CD4-positive, CD25-positive, alpha-beta regulatory T cell (primary cell): ENCODE measurements at places on chromosomes 13 and 19.

- H3K4me3 ChIP-seq = no peak overlapping the region
- no peaks in the 10 kb centered on the region for H3K27me3 ChIP-seq
- no peak overlapping the region for H3K27ac ChIP-seq
- H3K36me3 ChIP-seq = no peaks in the 10 kb centered on the region
These were observed 254.9 kb downstream of the DLEU7 start for GRCh38 chr13:50588491-50589130.

- H3K36me3 ChIP-seq = no peaks in the 10 kb centered on the region
- DNase-seq = no peak
- H3K4me1 ChIP-seq = peaks cover 11% of the 10 kb centered on the region
- no peak overlapping the region for H3K27ac ChIP-seq
- no peaks in the 10 kb centered on the region for H3K27me3 ChIP-seq
These were observed 3.8 kb downstream of the PLPP2 start for GRCh38 chr19:287381-287871.

DNA sequence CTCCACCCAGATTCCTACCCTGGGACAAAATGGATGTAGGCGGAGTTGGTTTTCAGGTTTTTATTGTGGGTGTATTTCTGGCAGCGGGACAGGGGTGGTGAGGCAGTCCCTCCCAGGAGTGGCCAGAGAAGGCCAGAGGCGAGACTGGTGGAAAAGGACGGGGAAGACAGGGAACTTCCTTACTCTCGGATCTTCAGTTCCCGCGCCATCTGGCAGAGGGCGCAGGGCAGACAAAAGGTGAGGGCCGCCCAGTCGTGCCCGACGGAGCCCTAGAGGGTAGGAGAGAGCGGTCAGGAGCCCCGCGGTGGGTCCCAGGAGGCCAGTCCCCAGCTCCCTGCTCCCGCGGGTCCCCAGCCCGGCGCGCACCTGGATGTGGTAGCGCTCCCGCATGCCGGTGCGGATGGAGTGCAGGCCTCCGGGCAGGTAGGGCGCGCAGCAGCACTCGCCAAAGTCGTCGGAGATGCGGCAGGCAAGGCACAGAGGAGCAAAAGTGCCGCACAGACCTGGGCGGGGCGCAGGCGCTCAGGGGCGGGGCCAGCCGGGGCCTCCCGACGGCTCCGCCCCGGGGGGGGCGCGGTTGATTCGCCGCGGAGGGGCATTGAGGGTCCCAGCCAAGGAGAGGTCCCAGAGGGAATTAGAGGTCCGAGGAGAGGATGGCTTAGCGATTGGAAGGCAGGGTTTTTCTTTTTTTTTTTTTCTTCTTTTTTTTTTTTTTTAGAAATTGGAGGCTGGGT lies 3.0 kb downstream of the CNFN start:
- DNase-seq = peak; percentile 58
- H3K27me3 ChIP-seq = peaks cover 3% of the 10 kb centered on the region
- H3K27ac ChIP-seq = no peak overlapping the region
- no peak overlapping the region for H3K4me3 ChIP-seq
- H3K36me3 ChIP-seq = no peaks in the 10 kb centered on the region

DNA sequence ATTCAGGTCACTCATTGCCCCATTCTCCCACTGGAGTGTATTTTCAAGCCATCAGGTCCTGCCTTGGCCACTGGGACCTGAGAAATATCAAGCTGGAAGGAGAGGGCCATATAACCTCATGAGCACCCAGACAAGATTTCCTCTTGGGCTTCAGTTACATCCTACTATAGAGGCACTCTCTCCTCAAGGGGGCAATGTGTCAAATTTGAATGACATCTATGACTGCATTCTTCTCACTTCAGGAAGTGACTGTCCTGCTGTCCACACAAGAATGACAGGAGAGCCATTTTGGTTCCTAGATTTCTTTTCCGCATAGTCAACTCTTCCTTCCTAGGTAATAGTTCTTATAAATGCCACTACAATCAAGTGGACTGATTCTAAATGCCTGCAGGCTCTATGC lies 416.2 kb downstream of the DIAPH3 start:
- no peak overlapping the region for H3K4me3 ChIP-seq
- H3K27ac ChIP-seq = no peak overlapping the region
- no peaks in the 10 kb centered on the region for H3K27me3 ChIP-seq
- no peaks in the 10 kb centered on the region for H3K4me1 ChIP-seq
- DNase-seq = no peak

DNA sequence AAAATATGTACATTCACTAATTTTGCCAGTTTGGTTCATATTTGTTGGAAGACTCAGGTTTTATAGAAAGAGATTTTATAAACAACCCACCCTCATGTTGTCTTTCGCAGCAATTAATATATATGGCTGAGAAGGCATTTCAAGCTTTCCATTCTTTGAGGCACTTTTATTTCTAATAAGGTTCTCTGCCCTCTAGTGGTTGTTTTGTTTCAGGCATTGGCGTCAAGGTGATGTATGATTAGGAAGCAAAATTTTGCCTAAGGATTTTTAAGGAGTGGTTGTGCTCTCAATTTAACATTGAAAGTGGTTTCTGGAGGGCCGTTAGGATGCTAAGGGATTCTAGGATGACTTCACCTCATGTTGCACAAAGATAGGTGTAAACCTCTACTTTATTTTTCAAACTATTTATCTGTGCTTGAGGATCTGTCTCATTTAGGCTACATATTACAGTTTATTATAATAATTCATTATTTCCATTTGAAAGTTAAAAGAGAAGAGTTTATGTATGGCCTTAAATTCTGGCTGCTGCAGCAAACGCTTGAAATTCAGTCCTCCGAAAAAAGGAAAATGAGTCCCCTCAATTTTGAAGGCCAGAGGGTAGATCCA lies 35.9 kb downstream of the OXGR1 start:
- H3K4me3 ChIP-seq = no peak overlapping the region
- H3K27me3 ChIP-seq = peaks cover 2% of the 10 kb centered on the region
- H3K4me1 ChIP-seq = no peaks in the 10 kb centered on the region
- no peak overlapping the region for H3K27ac ChIP-seq
- no peaks in the 10 kb centered on the region for H3K36me3 ChIP-seq
- DNase-seq = no peak

GRCh38 chr13:35475960-35476943 lies at the start of gene MAB21L1:
TSS of gene MAB21L1 (minus strand) at chr13:35476689. CDS start at chr13:35476138, 551 bp downstream.
- H3K4me1 ChIP-seq = no peaks in the 10 kb centered on the region
- peaks cover 30% of the 10 kb centered on the region for H3K27me3 ChIP-seq
- no peak within 1 kb of the TSS for H3K4me3 ChIP-seq
- DNase-seq = no peak
- H3K36me3 ChIP-seq = no peaks in the 10 kb centered on the region

GRCh38 chr13:73667756-73668155 lies 466.4 kb downstream of the KLF12 start:
- no peak for DNase-seq
- H3K36me3 ChIP-seq = no peaks in the 10 kb centered on the region
- no peaks in the 10 kb centered on the region for H3K4me1 ChIP-seq
- H3K4me3 ChIP-seq = no peak overlapping the region

DNA sequence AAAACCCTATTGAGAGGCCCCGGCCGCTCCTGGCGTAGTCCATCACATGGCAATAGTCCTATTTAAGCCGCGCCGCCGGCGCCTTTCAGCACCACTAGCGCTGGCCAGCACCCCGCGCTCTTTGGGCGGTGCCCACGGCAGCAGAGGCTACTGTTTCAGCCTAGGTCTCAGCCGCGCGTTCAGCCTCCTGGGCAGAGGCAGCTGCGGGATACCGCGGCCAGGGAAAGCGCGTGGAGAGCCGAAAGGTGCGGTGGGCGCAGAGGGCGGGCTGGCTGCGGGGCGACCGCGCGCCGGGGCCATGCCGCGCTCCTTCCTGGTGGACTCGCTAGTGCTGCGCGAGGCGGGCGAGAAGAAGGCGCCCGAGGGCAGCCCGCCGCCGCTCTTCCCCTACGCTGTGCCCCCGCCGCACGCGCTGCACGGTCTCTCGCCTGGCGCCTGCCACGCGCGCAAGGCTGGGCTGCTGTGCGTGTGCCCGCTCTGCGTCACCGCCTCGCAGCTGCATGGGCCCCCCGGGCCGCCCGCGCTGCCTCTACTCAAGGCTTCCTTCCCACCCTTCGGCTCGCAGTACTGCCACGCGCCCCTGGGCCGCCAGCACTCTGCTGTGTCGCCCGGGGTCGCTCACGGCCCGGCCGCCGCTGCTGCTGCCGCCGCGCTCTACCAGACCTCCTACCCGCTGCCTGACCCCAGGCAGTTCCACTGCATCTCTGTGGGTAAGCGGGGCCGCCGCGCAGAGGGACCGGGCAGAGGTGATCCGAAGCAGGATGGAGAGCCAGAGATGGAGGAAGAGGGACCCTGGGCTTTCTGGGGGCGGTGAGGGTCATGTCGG lies at the start of gene GSX1:
Gene GSX1 (plus strand): TSS at position 91 of the 826 bp plus-strand sequence. CDS start 208 bp downstream, at position 299.
- no peak within 1 kb of the TSS for H3K27ac ChIP-seq
- peak within 1 kb of the TSS; percentile 75 for H3K4me3 ChIP-seq
- peaks cover 35% of the 10 kb centered on the region for H3K4me1 ChIP-seq
- no peak for DNase-seq

- no peaks in the 10 kb centered on the region for H3K27me3 ChIP-seq
- no peak for DNase-seq
These were observed 22.0 kb downstream of the SIN3B start for GRCh38 chr19:16851031-16851712.

DNA sequence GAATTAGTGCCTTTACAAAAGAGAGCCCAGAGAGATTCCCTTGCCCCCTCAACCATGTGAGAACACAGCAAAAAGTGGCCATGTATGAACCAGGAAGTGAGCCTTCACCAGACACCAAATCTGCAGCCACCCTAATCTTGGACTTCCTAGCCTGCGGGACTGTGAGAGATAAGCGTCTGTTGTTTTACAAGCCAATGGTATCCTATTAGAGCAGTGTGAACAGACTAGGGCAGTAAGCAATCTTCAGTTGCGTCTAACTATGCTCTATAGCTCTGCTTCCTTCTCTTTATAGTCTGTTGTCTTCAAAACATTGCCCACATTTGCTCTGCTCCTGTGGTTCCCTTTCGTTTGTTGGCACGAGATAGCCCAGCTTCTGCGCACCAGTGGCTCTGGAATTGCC lies 109.5 kb upstream of the FNDC3A start:
- no peaks in the 10 kb centered on the region for H3K4me1 ChIP-seq
- H3K27me3 ChIP-seq = no peaks in the 10 kb centered on the region
- no peak for DNase-seq
- H3K36me3 ChIP-seq = no peaks in the 10 kb centered on the region
- no peak overlapping the region for H3K4me3 ChIP-seq
- no peak overlapping the region for H3K27ac ChIP-seq

DNA sequence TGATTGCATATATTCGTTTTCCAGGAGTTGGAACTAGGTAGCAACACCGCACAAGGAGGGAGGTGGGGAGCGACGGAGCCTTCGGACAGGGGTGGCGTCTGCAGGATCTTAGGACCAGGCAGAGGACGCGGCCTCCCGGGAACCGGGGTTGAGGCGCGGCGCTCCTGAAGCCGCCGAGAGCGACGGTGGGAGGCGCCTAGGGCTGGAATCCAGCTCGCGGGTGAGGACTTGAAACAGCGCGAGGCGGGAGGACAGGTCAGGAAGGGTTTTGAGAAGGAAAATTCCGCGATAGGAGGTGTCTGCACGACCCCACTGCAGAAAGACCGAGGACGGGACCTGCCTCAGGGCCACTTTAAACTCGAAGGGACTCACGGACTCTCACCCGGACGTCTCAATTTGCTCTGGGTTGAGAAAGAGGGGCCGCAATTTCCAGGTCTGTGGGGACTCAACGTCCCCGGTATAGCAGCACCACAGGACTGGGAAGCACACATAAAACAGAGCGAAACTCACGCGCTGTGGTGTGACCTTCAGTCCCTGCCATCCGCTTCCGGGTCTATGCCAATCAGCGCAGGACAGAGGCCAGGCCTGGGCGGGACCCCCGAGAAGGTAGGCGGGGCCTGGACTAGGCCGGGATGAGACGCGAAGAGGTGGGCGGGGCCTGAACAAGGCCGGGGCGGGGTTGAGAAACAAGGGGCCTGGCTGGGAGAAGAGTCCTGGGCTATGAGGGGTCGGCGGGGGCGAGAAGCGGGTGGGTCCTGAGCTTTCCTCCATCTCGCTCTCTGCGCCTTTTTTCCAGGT lies at the start of gene ZNF320:
Gene ZNF320 (minus strand): TSS at position 498 of the 798 bp plus-strand sequence. CDS start 7,380 bp downstream, outside the sequence.
- peaks cover 18% of the 10 kb centered on the region for H3K4me1 ChIP-seq
- peak within 1 kb of the TSS; percentile 65 for H3K27ac ChIP-seq
- peak; percentile 81 for DNase-seq
- peak within 1 kb of the TSS; percentile 86 for H3K4me3 ChIP-seq

DNA sequence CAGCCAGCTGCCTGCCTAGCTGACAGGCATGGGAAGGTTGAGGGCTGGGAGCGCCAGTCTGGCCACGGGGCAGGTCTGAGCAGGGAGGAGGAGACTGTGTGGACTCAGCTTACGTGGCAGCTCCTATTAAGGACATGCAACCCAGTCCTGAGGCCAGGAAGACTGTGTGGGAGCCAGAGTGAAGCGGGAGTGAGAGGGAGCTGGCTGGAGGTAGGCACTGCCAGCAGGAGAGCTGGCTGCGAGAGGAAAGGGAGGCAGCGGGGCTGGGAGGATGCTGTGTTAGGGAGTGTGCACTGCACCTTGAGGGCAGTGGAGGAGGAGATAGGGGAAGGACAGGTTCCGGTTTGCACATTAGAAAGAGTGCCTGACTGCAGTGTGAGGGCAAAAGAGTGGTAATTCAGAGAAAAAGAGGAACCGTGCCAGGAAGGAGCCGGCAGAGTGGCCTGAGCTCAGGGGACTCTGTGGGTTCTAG lies 99.2 kb downstream of the SLC7A1 start:
- no peak overlapping the region for H3K4me3 ChIP-seq
- no peak overlapping the region for H3K27ac ChIP-seq
- H3K36me3 ChIP-seq = no peaks in the 10 kb centered on the region

DNA sequence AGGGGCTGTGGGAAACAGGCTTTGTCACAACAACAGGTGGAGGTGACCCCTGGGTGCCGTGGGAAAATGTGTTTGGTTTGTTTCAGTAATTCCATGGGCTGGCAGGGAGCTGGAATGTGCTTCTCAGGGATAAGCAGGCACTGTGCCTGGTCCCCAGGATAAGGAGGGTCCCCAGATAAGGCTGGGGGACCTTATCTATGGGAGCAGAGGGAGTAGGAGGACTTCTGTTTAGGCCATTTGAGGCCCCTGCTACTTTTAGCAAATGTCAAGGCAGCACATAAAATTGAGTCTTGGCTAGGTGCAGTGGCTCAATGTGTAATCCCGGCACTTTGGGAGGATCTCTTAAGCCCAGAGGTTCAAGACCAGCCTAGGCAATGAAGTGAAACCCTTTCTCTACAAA lies 59.5 kb downstream of the KCNC3 start:
- H3K4me1 ChIP-seq = no peaks in the 10 kb centered on the region
- DNase-seq = no peak
- no peaks in the 10 kb centered on the region for H3K27me3 ChIP-seq
- no peak overlapping the region for H3K27ac ChIP-seq
- no peaks in the 10 kb centered on the region for H3K36me3 ChIP-seq

GRCh38 chr13:24642219-24642618 lies 38.0 kb upstream of the ATP12A start:
- no peaks in the 10 kb centered on the region for H3K27me3 ChIP-seq
- DNase-seq = no peak
- no peaks in the 10 kb centered on the region for H3K36me3 ChIP-seq
- no peaks in the 10 kb centered on the region for H3K4me1 ChIP-seq

- no peak for DNase-seq
- no peaks in the 10 kb centered on the region for H3K4me1 ChIP-seq
- H3K27ac ChIP-seq = no peak overlapping the region
These were observed 35.3 kb upstream of the CD177 start for GRCh38 chr19:43318203-43318602.

DNA sequence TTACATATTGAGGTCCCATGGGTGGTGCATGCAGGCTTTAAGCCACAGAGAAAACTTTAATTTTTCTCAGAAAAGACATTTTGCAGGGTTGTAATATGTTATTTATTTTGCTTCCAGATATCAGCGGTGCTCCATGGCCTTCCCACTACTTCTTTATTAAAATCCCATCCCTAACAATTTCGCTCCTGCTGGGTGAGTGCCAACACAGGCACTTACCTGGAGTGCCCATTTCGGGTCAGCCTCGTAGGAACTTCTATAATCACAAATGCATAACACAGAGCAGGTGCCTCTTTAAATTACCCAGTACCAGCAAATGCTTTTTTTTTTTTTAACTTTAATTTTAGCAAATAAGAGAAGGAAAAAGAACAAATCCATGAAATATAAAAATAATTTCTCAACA lies 86.4 kb downstream of the EFNB2 start:
- no peaks in the 10 kb centered on the region for H3K27me3 ChIP-seq
- no peaks in the 10 kb centered on the region for H3K4me1 ChIP-seq
- no peaks in the 10 kb centered on the region for H3K36me3 ChIP-seq
